ENCODE measurements at places on chromosomes 11 and 22.

GRCh38 chr11:130042093-130042591 lies 27.6 kb upstream of the APLP2 start:
- no peak for DNase-seq

- no peak for DNase-seq
Observed at GRCh38 chr11:92845805-92846204, 123.6 kb upstream of the MTNR1B start.

GRCh38 chr11:68956547-68957254 lies 24.1 kb downstream of the MRGPRD start:
- no peak for DNase-seq

GRCh38 chr11:100769165-100769564 lies 82.1 kb downstream of the ARHGAP42 start:
- no peak for DNase-seq

- DNase-seq, result no peak
Observed at GRCh38 chr11:103228807-103229206, 119.6 kb downstream of the DYNC2H1 start.

DNA sequence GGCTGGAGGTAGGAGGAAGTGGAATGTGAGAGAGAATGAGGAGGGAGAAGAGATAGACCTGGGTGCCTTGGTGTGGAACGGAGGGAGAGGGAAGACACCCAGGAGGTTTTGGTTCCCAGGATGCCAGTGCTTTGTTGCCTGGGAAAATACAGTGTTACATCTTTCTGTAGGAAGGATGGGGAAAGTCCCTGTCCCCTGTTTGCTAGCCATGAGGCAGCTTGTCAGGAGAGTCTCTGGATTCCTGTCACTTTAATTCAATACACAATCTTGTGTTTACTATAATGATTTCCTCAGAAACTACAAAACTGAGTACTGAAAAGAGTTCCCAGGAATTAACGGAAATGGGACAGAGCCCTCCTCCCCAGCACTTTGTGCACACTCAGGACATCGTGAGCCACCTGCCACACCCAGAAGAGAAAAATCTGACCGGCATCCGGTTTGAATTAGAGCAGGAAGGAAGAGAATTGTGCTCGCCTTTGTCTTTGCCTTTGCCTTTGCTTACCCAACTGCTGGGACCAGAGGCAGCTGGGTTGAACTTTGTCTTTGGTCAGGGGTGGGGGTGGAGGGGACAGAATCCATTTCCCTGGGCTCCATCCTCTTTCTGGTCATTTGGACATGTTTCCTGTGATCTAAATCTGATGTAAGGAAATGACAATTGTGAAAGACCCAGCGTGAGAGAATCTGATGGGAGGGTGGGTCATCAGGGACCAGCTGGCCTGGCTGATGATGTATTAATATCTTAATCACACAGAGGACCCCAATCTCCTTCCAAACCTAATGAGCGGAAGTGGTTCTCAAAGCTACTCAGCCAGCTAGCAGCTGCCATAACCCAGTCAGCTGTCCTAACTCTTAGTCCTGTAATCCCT lies 1.3 kb upstream of the LIMK2 start:
- DNase-seq, result no peak

- DNase-seq, result no peak
Observed at GRCh38 chr11:20362481-20362880, 1.0 kb upstream of the HTATIP2 start.

DNA sequence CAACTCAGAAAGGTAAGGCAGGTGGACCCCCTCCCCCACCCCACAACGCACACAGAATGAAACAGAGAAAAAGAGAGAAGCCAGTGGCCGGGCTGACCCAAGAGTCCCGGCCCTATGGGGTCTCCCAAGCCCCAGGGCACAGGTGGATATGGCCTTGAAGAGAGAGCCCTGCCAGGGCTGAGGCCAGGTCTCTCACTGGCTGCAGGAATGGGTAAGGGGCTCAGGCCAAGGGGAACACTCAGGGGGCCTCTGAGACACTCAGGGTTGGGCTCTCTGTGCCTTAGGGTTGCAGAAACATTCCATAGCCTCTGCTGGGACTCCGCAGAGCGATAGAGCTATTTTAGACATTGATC lies 98.0 kb downstream of the PDE2A start:
- no peak for DNase-seq

GRCh38 chr22:41479671-41480396 lies 10.9 kb downstream of the ACO2 start:
- no peak for DNase-seq

DNA sequence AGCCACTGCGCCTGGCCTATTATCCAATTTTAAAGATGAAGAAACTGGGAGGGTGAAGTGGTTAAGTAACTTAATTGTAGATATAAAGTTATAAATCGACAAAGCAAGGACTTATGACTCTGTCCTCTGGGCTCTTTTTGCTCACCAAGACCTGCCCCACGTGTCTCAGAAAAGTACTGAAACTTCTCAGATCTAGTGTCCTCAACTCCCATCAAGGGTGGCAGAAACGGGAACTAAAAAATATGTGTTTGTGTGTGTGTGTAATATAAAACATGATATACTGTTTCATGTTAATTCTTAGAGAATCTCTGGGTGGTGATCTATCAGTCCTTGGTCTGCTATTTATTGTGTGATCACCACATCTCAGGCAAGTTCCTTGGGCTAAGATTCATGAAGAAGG lies 104.9 kb downstream of the GAB2 start:
- DNase-seq, result no peak

- no peak for DNase-seq
Observed at GRCh38 chr11:18958221-18958910, 19.2 kb upstream of the MRGPRX1 start.

DNA sequence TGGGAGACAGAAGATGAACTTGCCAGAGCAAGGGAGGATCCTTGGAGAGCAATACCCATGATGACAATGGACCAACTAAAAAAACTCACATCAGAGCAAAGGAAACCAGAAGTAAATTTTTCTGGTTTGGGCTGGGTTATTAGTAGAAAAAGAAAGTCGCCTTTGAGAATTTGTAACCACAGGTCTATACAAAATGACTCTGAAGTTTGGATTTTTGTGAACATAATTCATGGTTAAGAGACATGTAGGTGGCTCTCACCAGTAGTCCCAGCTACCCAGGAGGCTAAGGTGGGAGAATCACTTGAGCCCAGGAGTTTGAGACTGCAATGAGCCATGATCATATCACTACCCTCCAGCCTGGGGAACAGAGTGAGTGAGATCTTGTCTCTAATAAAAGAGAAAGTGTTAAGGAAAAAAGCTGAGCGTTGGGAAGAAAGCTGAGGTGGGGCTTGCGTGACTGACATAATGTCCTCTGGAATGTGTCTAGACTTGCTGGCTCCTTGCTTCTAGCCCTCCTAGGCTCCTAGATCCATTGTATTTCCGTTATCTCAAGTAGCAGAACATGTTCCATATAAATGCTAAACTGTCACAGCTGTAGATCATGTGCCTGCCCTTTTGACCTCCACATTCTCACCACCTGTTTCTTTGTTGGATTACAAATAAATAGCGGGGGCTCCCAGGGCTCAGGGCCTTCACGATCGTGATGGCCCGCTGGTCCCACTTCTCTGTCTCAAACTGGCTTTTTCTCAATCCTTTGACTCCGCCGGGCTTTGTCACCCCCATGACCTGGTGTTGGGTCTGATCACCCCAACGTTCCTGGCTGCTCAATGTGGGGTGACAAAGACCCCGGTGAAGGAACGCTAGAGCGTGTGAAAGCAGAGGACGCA lies 56.2 kb upstream of the SC5D start:
- DNase-seq, result no peak

DNA sequence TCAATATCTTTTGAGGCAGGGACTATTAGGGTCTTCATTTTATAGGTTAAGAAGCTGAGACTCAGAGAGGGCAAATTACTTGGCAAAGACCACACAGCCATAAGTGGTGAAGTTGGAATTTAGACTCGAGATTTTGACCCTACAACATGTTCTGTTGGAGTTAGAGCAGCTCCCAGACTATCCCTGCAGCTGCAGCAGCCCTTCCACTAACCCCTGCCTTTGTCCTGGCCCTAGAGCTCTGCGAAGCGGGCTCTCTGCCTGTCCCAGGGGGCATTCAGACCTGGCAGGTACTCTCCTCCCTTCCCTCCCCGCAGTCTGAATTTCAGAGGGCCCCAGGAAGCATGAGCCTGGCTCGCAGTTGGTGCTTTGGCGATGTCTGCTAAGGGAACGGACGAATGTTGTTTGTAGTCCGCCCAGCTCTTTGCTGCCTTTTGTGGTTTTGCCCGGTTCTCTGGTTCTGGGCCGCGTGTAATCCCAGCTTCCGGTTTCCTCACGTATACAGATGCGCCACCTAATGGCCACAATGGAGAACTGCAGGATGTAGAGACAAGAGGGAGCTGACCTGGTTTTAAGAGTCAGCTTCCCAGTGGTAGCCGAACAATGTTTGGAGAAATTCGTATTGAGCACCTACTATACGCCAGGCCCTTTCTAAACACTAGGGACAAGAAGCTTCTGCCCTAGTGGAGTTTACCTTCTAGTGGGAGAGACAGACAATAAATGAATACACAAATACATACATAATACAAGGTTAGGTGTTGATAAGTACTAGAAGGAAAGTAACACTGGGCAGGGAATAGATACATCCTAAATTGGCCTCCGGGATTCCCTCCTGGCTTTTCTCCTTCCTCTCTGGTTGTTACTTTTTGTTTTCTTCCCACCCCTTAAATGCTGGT lies 125.2 kb downstream of the ST3GAL4 start:
- DNase-seq, result peak; percentile 83

DNA sequence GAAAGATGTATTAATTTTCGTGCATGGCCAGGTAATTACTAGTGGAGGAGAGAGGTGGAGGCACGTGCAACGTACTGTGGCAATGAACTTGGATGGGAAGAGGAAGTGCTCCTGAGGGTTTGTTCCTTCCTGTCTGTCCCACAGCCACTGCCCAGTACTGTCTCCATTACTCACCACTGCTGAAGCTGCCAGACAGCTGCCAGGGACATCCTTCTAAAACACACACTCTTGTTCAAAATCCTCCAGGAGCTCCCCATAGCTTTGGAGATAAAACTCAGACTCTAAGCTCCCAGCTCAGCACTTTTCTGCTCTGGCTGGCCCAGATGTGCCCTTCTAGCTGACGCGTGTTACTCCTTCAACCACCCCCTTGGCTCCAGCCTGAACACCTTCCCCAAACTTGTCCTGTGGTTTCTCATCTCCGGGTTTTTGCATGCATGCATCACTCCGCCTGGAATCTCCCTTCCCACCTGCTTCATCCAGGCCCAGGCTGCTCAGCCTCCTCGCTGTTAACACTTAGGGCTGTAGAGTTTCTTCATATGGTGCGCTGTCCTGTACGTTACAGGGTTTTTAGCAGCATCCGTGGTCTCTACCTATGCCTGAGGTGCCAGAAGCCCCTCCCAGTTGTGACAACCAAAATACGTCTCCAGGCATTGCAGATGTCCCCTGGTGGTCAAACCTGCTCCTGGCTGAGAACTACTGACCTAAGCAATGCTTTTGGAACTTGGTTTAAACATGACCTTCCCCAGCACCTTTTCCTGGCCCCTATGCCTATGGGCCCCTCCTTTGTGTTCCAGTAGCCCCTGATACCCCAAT lies 69.5 kb downstream of the C11orf91 start:
- no peak for DNase-seq

GRCh38 chr22:42811459-42811858 lies 45.6 kb downstream of the ARFGAP3 start:
- no peak for DNase-seq

- DNase-seq, result no peak
Observed at GRCh38 chr22:17976121-17976520, 48.2 kb downstream of the MICAL3 start.

- no peak for DNase-seq
Observed at GRCh38 chr11:67504005-67504949, 886 bp downstream of the PITPNM1 start.

DNA sequence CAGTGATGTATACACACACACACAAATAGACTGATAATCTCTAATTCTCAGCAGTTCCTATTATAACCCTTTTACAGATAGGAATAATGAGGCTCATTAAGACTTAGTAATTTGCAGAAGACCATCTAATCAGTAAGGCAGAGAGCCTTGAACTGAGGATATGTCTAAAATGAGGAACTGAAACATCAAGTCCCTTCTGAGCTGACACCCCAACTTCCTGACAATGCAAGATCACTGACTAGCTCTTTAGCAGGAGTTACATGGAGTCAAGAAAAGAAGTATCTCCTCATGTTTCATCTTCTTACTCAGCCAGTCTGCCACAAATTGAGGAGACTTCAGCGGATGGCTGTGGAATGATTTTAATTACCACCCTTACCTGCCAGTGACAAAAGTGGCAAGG lies 193.0 kb downstream of the MSANTD4 start:
- DNase-seq, result no peak

GRCh38 chr11:8766988-8767374 lies 84.4 kb downstream of the RPL27A start:
- DNase-seq, result no peak

GRCh38 chr11:68016904-68017817 lies 7.0 kb downstream of the ALDH3B1 start:
- no peak for DNase-seq

DNA sequence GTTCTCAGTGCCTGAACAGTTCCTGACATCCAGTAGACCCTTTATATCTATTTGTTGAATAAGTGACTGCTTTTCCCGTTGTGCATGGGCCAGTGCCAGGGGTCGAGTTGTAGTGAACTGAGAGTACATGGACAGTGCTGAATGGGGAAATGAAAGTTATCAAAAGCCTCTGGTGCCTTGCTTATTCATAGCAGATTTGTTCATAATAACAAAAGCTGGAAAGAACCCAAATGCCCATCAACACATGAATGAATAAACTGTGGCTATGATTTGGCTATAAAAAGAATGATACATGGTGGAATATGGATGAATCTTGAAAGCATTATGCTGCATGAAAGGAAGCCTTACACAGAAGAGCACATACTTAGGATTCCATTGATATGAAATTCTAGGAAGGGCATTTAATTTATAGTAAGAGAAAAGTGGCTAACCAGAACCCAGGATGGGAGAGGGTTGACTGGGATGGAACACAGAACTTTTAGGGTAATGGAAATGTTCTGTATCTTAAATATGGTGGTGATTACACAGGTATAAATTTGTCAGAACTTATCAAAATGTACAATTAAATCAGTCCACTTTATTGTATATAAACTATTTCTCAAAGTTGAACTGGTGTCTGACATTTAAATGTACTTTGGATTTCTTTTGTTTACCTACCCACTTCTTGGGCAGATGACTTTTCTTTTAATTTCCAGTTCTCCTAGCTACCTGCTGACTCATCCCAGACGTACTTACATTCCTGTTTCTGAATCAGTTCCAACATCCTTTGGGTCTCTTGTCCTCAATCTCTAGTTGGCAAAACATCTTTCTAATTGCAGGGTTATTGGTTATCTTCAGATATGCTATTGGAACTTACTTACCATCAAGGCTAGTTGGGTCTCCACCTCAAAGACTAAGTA lies 42.8 kb downstream of the PACS1 start:
- no peak for DNase-seq

- DNase-seq, result no peak
Observed at GRCh38 chr11:19869466-19869865, 156.8 kb downstream of the NAV2 start.

All from left lobe of liver (tissue), 2 donors.